ENCODE measurements at places on chromosomes 2 and 18.

- no peak for DNase-seq
Measured at GRCh38 chr2:217654168-217654567, 348.6 kb downstream of the TNS1 start.

DNA sequence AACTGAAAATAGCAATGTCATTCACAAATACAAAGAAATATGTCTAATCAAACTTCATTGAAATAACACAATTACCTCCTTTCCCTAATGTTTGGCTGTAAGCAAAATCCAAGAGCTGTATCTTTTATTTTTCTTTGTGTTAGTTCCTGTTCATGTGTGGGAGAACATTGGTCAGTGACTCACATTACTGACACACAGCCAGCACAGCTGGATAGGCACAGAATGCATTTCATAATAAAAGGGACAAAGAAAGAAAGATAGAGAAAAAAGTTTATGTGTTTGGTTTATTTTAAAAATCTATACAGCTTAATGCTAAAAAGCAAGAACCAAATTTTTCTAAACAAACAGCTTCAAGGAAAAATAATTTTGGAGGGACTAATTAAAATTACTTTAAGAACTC, 185.6 kb upstream of the COL3A1 start:
- no peak for DNase-seq

DNA sequence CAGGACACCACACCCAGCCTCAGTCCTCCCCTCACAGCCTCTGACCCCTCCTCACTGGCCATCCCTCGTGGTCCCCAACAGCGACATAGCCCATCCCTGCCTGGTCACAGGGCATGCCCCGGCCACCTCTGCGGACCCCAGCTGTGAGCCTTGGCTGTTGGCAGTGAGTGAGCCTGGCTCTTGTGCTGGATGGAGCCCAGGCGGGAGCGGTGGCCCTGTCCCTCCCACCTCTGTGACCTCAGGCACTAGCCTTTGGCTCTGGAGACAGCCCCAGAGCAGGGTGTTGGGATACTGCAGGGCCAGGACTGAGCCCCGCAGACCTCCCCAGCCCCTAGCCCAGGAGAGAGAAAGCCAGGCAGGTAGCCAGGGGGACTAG, 7.9 kb downstream of the DES start:
- DNase-seq, result no peak

DNA sequence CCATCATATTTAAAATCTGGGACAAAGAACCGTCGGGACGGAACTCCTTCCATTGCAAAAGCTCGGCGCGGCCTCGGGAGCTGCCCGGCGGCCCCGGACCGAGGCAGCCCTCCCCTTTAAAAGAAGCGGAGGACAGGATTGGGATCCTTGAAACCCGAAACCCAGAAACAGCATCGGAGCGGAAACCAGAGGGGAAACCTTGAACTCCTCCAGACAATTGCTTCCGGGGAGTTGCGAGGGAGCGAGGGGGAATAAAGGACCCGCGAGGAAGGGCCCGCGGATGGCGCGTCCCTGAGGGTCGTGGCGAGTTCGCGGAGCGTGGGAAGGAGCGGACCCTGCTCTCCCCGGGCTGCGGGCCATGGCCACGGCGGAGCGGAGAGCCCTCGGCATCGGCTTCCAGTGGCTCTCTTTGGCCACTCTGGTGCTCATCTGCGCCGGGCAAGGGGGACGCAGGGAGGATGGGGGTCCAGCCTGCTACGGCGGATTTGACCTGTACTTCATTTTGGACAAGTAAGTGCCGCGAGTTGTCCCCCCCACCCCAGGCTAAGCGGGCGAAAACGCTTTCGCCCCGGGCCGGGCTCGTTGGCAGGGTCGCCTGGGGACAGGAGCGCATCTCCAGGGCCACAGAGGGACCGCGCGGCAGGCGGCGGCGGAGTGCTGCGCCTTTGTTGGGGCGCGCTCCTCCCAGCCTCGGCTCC, at the start of gene ANTXR1:
TSS of gene ANTXR1 (plus strand) at position 38 of the 698 bp plus-strand sequence. CDS start at position 359, 321 bp downstream.
- DNase-seq, result no peak

- no peak for DNase-seq
Measured at GRCh38 chr2:4134551-4135550, 431.5 kb downstream of the DCDC2C start.

GRCh38 chr2:68436270-68436669, 30.8 kb downstream of the FBXO48 start:
- no peak for DNase-seq

DNA sequence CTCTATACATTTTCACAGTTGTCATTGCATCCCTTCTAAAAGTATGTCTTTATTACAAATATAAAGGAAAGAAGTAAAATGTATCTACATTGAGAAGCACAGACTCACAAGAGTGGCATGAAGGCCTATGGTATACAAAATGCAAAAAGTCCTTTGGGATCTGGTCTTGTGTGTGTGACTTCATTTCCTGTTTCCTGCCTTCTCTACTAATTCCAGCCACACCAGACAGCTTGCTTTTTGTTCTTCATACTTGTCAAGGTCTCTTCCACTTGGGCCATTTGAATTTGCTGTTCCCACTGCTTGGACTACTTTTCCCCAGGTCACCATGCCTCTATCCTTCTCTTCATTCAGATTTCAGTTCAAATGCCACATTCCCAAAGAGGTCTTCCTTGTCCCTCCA, 6.7 kb upstream of the PNO1 start:
- DNase-seq, result no peak

- DNase-seq, result peak; percentile 19
Measured at GRCh38 chr2:127829845-127830246, 18.9 kb upstream of the WDR33 start.

- no peak for DNase-seq
Measured at GRCh38 chr2:44932564-44933392, 8.7 kb upstream of the SIX3 start.

- no peak for DNase-seq
Measured at GRCh38 chr2:70347831-70348230, 46.0 kb upstream of the FAM136A start.

DNA sequence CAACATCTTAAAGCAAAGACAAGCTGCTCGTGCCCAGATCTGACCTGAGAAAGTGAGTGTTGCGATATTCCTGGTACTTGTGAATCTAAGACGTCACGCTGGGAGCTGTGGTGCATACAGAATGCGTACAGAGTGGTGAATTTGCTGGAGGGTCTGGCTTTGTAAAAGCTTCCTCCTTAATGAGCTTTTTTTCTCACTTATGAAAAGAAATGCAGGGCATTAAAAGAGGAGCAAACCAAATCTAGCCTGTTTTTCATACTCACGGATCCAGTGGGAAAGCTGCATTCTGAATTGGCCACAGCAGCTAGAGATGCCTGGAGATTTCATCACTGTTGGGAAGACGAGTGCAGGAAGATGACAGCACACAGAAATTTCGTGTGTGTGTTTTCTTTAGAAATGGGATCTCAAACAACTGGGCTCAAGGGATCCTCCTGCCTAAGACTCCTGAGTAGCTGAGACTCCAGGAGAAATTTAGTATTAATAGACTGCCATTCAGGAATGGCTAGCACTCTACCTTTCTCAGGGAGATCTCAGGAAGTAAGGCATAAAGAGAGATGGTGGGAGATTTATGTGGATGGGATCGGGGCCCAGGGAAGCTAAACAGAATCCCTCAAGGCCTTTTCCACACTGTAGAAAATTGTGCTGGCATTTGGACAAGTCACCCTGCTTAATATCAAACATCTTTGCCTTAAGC, 181.3 kb downstream of the ALPK2 start:
- no peak for DNase-seq

GRCh38 chr2:211068108-211068780, 511.8 kb downstream of the CPS1 start:
- no peak for DNase-seq

DNA sequence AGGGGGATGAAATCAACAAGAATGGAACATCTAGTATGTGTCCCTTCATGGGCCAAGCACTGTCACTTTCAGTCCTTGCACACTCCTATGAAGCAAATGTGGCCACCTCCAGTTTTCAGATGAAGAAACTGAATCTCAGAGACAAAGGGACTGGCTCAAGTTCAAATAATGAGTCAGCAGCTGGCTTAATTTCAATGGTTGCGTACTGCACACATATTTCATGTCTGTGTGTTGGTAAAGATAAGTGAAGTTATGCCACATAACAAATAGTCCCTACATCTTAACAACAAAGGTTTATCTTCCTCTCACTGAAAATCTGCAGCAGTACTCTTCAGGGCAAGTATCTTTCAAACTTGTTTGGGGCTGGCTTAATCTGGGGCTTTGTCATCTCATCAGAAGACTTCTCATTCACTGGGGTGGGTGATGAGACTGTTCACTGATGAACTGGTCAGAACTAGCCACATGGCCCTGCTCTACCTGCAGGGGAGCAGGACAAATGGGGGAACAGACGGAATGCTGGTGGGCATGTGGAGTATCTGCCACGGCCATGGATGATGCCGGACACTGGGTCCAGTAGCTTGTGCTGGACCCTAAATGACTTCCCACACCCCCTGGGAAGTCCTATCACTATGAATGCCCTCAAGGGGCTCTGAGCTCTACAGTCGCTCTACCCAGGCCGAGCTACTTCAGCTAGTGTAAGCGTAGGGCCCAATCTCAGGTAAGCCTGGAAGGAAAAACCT, 263.2 kb downstream of the CYP26B1 start:
- DNase-seq, result no peak

DNA sequence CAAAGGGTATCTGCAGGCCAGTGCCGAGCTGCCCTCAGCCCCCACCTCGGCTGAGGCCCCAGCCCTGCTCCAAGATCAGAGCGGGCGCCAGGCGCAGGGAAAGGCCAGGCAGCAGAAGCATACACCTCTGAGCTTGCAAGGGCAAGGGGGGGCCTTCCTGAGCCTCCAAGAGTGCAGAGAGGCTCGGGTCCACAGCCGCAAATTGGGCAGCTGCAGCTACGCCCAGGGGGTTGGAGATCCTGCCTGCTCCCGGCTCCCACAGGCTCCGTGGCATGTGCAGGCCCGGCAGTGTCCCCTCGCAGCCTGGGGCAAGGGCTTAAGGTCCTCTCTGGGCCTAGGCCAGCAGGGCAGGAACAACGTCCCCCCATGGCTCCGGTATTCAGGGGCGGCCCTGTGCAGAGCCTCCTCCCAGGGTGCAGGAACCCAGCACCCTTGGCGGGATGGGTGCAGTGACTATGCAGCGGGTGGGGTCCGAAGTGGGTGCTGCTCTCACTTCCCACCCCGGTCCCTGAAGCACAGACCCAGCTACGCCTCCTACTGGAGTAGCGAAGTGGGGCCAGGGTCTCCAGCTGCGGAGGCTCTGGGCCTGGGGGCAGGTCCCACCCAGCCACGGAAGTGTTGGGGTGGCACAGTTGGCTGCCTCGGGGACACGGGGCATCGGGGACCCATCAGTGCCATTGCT, 120.2 kb upstream of the TMEFF2 start:
- no peak for DNase-seq

DNA sequence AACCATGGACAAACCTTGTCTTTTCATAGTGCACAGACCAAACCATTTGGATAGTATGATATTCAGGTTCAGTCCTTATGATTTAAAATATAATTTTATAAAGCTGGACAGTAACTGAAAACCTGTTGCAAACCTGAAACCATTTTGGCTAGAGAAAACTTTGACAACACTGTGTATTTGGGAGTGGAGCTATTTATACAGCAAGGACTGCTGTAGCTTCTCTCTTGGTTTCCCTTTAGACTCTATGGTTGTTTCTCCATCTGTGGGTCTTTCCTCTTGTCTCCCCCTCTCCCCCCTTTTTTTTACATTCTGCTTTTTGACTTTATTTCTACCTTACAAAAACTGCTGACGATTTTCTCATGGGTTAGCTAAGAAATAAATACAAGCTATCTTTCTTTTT, 581.7 kb downstream of the SLC4A3 start:
- no peak for DNase-seq

- DNase-seq, result no peak
Measured at GRCh38 chr18:11136241-11136640, 13.1 kb downstream of the PIEZO2 start.

DNA sequence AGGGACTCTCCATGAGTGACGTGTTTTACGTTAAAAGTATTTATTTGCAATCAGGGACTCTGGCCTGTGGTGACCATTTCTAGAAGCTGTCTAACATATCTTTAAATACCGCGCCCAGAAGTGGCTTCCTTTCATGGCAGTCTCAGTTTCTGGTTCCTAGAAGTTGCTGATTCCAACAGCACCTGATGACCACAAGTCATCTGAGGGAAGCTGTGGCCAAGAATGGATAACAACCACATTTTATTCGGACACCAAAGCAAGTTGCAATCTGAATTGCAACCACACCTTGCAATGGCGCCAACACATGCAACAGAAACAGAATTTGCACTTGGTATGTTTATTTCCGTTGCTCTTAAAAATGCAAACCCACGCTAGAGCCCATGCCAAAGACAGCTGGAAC, 33.1 kb downstream of the MEX3C start:
- DNase-seq, result no peak

DNA sequence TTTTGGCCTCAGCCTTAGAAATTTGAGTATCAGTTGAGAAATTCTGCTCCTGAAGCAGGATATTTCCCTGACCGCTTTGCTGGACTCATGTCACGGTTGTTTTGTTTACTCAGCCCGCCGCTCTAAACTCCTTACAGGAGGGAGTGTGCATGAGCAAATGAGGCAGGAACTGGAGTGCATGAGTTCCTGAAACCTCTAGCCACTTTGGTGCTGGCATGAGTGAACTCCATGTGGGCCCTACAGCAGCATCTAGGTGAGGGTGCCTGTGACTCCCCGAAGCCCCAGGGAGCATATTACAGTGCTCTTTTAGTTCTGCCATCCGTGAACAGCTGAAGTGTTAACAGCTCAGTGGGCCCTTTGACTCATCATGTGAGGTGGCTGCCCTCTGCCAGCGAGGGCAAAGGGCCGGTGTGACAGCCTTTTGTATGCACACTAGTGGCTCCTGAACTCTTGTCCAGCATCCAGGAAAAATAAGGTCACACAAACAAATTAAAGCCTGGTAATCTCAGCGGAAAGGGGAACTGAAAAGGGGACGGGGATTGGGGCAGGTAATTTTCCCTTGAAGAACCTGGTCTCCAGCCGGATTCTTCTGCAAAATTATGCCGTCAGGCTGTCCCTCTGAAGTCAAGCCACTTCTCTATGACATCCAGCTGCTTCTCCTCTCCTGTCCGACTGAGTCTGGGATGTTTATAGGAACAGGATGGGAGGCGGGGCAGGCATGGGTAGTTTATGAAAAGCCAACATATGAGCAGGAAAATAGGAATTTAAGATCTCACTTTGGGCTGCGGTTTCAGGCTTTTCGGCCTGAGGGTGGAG, 1668.7 kb downstream of the SUCLG1 start:
- no peak for DNase-seq

- no peak for DNase-seq
Measured at GRCh38 chr2:46866770-46867246, 48.8 kb downstream of the MCFD2 start.

GRCh38 chr2:207528980-207529329, 807 bp upstream of the CREB1 start:
- peak; percentile 50 for DNase-seq

- no peak for DNase-seq
Measured at GRCh38 chr2:160039166-160039903, 23.1 kb downstream of the PLA2R1 start.

GRCh38 chr2:18464913-18465312, 95.5 kb downstream of the RDH14 start:
- DNase-seq, result no peak
